ENCODE measurements at places on chromosomes 5 and 9.
A peak's percentile ranks its signal among the peaks of the same experiment; 100 is the strongest.

DNA sequence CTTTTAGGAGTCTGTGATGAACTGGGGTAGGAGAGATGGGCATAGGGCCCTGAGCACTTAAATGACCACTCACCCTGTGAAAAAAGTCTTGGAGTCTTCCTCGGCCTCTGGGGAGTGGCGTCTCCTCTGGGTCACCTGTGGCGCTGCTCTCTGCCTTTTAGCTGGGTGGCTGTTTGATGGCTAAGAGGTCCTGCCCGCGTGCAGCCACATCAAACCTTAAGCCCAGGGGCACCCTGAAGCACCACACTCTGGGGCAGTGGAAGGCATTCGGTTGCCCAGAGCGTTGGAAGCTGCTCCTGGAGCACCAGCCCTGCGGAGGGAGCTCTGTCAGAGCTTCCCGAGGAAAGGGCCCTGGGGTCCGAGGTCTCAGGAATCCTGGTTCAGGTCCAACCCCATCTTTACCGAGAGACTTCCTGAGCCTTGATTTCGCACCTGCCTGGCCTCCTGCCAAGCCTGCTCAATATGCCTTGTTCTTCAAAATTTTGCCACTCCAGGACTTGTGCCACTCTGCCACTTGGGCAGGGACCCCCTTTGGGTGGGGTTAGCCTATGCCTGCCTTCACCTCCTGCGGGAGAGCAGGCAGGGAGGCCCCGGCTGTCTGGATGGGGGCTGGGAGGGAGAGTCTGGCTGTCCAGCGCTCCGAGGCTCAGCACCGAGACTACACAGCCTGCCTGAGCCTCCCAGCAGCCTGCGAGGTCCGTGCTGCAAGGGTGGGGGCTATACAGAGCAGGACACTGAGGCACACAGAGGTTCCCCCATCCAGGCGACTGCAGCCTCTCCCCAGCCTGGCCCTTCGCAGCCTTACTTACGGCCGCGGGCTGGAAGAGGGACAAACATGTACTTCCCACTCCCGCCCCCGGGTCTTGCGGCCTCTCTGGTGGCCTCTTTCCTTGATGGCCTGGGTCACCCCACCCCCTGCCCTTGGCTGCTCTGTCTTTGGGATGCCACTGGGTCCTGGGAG lies 63.4 kb upstream of the RNU6ATAC start:
- DNase-seq, result no peak

DNA sequence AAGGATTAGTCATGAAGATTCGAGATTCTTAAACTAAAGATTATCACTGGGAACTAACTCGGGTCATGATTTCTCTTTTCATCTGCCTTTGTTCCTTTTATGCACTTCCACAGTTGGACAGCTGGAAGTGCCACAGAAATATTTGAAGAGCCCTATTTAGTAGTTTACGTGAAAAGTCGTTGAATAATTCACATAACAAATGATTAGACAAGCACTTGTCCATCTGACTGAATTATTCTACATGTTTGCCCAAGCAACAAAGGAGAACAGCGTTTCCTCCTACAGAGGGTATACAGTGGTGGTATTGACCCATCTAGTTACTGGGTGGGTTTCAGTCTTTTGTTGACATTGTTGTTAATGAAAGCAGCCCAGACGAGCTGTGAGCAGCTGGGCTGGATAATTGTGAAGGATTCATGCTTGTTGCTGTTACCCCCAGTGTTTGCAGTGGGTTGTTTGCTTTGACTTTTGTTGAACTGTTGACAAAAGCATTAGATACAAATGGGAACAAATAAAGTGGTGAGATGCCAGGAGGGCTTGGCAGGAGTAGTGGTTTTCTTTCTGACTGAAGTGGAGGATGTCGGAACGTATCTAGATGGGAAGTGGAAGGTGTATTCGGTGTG lies 96.2 kb downstream of the TLE4 start:
- DNase-seq, result no peak

- DNase-seq, result no peak
Observed at GRCh38 chr5:107149243-107150005, 521.3 kb downstream of the EFNA5 start.

- DNase-seq, result peak; percentile 88
Observed at GRCh38 chr5:136023958-136024541, 4.7 kb upstream of the TGFBI start.

- DNase-seq, result peak; percentile 66
Observed at GRCh38 chr9:72858089-72858912, 94.6 kb downstream of the ALDH1A1 start.

All from fibroblast of mammary gland (primary cell).